Stimulated activated CD4-positive, alpha-beta T cell treated with anti-CD3 and anti-CD28 coated beads, TNF-alpha, amount 100 ng/mL, for 24 hours (primary cell): ENCODE measurements at places on chromosomes 3 and 15.
A peak's percentile ranks its signal among the peaks of the same experiment; 100 is the strongest.

DNA sequence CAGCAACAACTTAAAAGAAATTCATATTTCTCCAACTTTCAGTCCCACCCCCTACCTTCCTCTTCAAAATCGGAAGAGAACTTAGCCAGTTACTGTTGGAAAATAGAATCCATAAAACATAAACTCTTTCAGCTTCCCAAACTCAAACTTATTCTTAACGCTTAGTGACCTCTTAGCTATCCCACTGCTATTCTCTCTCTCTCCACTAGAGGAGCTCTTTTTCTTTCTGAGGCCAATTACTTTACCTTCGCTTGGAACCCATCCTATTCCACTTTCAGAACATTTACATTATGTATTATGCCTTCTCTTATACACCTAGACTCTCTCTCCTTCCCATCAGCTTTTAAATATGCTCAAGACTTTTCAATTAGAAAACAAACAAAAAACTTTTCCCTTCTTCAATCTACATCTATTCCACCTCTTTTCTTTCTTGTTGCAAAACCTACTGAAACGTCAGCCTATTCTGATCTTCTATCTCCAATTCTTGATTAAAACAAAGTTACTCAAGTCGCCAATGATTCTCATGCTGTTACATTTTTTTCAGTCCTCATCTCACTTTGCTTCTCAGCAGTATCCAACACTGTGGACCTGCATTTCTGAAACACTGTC lies 13.4 kb upstream of the GHSR start:
- no peak for DNase-seq

DNA sequence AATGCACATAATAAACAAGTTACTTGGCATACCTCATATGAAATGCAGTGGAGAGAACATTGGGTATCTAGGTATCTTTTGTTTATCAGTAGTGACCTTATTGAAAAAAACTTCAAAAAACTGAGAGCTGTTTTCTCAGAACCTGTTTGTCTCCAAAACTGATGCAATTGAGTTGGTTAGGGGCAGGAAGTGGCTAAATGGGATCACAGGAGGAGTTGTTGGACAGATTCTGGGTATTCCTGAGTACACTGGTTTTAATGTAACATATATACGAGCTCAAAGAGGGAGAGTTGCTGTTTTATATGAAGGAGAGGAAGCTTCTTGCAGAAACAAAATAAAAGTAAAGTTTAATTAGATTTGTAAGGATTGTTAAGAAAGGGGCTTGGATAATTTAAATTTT lies 159.5 kb downstream of the C3orf70 start:
- no peak for DNase-seq

DNA sequence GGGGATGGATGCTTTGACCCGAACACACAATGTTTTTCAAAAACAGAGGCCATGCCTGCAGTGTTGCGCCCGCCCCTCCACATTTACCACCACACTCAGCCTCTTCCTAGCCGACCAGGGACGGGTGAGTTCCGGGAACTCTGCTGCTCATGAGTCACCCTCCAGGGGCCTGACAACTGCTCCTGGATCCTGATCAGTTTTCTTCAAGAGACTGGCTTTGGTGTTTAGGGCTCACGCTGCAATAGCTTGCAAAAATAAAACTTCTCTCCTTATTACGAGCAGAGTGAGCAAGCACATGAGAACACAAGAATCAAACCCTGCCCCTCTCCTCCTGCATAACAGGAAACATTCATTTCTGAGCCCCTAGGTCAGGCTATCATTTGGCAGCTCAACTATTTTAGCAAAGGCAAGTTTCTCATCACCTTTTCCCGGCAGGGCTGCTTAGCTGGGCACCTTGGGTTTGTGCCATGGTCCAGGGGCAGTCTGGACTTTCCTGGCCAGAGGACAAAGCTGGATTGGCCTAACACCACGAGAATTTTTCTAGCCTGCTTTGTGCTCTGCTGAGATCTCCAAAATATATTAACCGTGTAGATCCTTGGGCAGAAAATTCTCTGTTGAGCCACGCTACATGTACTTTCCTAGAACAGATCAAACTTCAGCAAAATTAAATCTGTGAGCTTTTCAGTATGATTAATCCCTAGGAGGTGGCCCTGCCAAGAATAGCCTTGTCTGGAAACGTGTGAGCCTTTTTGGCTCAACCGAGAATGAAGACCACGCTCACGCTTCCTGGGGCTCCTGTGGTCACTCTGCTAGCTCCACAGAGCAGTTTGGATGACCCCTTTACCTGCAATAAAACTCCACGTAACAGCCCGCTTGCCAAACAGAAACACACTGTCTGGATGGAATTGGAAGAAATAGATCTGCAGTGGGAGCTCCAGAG lies 52.7 kb upstream of the SPATA12 start:
- peak; percentile 19 for DNase-seq

DNA sequence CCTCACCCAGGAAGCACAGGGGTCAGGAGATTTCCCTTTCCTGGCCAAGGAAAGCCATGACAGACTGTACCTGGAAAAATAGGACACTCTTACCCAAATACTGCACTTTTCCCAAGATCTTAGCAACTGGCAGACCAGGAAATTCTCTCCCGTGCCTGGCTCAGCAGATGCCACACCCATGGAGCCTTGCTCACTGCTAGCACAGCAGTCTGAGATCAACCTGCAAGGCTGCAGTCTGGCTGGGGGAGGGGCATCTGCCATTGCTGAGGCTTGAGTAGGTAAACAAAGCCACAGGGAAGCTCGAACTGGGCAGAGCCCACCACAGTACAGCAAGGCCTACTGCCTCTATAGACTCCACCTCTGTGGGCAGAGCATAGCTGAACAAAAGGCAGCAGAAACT lies 567.3 kb upstream of the LMCD1 start:
- no peak for DNase-seq

DNA sequence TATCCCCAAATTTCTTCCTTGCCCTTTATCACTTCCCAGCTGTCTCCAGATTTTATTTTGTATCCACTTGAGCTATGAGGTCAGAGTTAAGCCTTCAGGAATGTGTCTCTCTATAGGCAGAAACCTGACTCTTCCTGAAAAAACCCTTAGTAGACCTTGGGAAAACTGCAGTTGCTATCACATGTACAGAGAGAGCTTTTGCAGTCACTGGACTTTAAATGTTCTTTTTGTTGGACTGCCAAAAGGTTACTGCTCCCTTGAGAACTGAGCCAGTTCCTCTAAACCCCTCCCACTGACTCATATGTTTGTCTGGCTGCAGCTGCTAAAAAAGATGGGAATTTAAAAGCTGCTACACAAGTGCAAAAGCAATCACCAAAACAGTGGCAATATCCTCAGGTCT lies 169.1 kb upstream of the CCDC54 start:
- no peak for DNase-seq

DNA sequence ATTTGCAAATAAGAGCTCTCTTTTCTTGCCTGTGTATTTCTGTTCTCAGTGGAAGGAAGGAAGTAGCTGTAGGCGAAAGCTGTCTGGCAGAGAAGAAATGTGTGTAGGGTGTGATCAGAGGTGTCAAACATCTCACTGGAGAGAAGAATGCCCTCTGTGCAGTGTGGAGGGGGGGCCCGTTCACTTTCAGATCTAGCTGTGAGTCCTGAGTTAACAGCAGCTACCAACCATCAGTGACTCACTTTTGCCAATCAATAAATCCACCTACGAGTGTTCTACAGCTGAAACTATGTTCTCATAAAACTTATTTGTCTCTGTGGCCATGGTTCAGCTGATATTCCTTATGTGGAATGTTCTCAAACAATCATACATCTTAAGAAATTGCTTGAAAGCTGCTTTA lies 103.7 kb downstream of the FRMD4B start:
- DNase-seq: peak; percentile 61

DNA sequence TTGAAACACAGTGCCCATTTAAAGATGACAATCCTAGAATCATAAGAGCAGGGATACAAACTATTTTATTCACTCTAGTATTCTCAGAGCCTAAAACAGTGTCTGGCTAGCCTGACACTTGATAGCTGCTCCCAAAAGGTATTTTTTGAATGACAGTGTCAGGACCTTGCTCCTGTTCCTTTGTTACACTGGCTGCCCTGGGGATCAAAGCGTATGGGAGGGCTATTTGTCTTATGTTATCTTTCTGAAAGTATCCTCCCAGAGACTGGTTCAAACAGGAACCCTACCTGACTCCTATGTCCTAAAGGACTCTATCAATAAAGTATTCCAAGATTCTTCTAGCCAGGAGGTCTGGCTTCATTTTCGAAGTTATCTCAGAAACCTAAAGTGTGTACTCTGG lies 621.4 kb downstream of the FHIT start:
- no peak for DNase-seq
